Naive thymus-derived CD4-positive, alpha-beta T cell (primary cell): ENCODE measurements at places on chromosomes 5 and 9. TPM values are rescaled to one million over a fixed set of nuclear protein-coding genes. Genes with fewer than 3 reads are reported as not detected.

- no peak overlapping the region for H3K27ac ChIP-seq
- H3K4me1 ChIP-seq = no peaks in the 10 kb centered on the region
- no peak overlapping the region for H3K4me3 ChIP-seq
- H3K36me3 ChIP-seq = no peaks in the 10 kb centered on the region
- no peak for DNase-seq
Observed at GRCh38 chr5:154107756-154108155, 69.0 kb downstream of the MFAP3 start.

GRCh38 chr5:73125289-73125688 lies 4.9 kb downstream of the TMEM171 start:
- H3K4me3 ChIP-seq = no peak overlapping the region
- peaks cover 7% of the 10 kb centered on the region for H3K4me1 ChIP-seq

DNA sequence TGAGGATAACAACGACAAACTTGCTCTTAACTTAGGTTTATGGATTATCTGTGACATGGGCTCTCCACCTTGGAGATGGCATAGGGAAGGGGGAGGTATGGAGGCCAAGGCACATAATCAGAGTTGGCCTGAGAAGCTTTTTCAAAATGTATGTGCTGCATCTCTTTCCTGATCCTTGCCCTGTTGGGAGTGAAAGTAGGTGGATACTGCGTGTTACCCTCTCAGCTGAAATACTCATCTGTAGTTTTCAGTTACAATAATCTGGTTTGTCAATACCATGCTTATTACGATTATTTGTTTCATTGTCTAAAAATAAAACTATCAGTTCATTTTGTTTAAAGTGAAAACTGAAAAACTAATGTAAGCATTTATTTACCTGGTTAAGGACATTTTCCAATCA lies 86.7 kb downstream of the SLC44A1 start:
- no peak for DNase-seq
- no peaks in the 10 kb centered on the region for H3K36me3 ChIP-seq
- no peak overlapping the region for H3K4me3 ChIP-seq
- no peaks in the 10 kb centered on the region for H3K4me1 ChIP-seq
- H3K27ac ChIP-seq = no peak overlapping the region

DNA sequence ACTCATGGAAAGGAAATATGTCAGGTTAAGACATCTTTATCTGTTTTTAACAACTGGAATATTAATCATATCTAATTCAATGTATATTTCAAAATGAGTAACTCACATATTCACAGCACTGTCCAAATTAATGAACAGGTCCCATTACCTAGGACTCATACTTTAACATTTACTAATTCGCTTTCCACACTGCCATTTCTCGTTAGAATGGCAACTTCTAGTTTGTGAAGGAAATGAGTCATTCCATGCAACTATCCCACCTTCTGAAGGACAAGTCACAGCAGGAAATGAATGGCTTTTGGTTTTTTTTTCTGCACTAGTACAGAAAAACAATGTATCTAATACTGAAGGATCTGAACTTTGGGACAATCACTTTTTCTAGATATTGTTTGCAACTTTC lies 24.6 kb upstream of the IFNK start:
- H3K4me3 ChIP-seq = no peak overlapping the region
- no peaks in the 10 kb centered on the region for H3K4me1 ChIP-seq
- no peak overlapping the region for H3K27ac ChIP-seq
- H3K27me3 ChIP-seq = no peaks in the 10 kb centered on the region
- no peaks in the 10 kb centered on the region for H3K36me3 ChIP-seq

SH3TC2 gene
- total RNA-seq = not detected

DNA sequence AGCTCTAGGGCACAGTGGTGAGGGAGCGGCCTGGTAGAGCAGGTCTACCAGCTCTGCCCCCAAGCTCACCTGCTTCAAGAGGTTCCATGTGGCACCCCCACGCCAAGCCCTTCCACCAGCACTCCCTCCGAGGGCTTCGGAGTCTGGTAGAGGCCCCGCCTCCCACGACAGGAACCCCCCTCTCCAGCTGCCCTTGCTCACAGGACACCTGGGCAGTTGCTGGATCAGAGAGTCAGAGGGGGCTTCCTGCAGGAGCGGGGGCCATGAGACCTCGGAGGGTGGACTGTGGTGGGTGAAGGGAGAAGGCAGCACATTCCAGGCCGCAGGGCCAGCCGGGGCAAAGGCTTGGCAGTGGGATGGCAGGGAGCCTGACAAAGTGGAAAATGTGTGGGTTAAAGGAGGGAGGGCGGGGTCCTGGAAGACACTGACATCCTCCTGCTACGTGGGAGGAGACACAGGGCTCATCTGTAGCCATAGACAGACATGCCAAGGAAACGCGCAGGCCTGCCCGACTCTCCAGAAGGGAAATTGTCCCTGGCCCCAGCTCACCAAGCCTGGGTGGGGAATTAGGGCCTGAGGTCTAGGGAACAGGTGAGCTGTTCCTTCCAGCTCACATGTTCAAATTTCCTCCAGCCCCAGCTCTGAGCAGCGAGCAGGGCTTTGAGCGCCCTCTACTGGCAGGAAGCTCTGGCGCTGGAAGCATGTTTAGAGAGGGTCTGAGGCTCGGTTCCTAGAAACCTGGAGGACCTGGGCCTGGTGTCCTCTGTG lies 74.2 kb downstream of the NTNG2 start:
- H3K27me3 ChIP-seq = no peaks in the 10 kb centered on the region
- peak; percentile 82 for DNase-seq
- no peak overlapping the region for H3K27ac ChIP-seq
- H3K4me3 ChIP-seq = no peak overlapping the region

- no peak overlapping the region for H3K27ac ChIP-seq
- H3K4me3 ChIP-seq = no peak overlapping the region
- DNase-seq = no peak
- H3K4me1 ChIP-seq = peaks cover 18% of the 10 kb centered on the region
- no peaks in the 10 kb centered on the region for H3K36me3 ChIP-seq
Observed at GRCh38 chr9:123326662-123327093, 29.3 kb upstream of the CRB2 start.

- no peaks in the 10 kb centered on the region for H3K36me3 ChIP-seq
- no peaks in the 10 kb centered on the region for H3K27me3 ChIP-seq
- no peak for DNase-seq
- no peak overlapping the region for H3K27ac ChIP-seq
- no peak overlapping the region for H3K4me3 ChIP-seq
- H3K4me1 ChIP-seq = no peaks in the 10 kb centered on the region
Observed at GRCh38 chr9:36991516-36992134, 42.4 kb downstream of the PAX5 start.

DNA sequence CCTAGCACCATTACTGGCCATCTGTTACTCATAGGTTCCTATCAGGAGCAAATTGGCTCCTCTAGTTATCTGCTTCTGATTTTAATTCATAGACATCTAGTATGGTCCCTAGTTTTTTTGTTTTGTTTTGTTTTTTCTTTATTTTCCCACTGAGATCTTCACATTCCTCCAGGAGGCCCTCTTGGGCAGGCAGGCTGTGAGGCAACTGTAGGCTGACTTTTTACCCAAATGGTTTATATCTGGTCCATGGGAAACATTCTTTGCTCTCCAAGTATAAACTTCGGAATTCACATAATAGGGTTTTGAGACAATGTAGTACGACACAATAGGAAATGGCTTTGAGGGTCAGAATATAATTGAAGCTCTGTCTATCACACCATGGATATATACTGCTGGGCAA lies 250.9 kb upstream of the DAB2 start:
- H3K36me3 ChIP-seq = no peaks in the 10 kb centered on the region
- H3K4me1 ChIP-seq = no peaks in the 10 kb centered on the region
- H3K27ac ChIP-seq = no peak overlapping the region
- no peak for DNase-seq
- no peaks in the 10 kb centered on the region for H3K27me3 ChIP-seq

DNA sequence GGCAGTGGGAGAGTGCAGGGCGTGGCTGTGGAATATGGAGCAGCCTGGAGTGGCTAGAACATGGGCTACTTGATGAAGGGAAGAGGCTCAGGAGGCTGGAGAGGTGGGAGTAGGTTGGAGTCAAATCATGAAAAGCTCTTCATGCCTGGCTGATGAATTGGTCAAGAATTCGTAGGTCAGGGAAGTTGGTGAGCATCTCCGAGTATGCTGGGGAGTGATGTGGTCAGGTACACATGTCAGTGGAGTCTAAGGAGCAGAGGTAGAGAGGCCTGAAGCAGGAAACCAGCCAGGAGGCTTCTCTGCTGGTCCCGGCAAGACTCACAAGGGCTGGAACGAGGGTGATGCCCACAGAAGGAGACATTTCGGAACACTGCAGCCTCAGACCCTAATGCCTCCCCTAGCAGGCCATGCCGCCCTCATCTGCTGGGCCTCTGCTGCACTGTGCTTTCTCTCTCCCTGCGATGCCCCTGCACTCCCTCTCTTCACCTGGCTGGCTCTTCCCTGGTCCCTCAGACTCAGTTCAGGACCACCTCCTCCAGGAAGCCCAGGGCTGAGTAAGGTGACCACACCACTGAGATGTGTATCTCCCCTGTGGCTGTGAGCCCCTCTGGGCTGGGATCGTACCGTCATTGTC lies 33.6 kb downstream of the TMOD1 start:
- DNase-seq = no peak
- H3K27me3 ChIP-seq = no peaks in the 10 kb centered on the region
- no peaks in the 10 kb centered on the region for H3K36me3 ChIP-seq

PRSS3 gene
- not detected for total RNA-seq

DNA sequence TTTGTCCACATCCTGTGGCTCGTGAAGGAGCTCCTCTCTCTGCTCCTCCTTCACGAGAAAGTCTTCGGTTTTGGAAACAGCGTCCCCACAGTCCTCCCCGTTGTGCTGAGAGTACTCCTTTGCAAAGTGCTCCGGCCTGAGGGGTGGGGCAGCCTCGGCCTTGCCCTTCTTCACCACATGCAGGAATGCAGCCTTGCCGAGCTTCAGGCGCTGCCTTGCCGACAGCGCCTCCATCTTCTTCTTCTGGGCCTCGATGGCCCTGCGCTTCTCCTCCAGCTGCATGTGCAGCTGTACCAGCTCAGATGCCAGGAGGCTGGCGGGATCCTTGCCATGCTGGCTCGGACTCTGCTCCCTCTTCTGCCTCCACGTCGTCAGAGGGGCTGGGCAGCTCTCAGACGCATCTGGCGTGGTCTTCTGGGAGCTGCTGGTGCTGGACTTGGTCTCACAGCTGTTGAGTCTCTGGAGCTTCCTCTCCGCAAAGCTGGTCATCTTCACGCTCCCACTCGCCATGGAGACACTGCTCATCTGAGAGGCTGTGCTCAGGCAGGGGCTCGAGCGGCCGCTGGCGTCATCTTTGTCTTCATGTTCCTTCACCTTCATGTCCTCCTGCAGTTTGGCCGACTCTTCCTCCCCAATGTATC lies 85.5 kb downstream of the CAMSAP1 start:
- DNase-seq = no peak
- no peaks in the 10 kb centered on the region for H3K4me1 ChIP-seq
- H3K27me3 ChIP-seq = no peaks in the 10 kb centered on the region

- H3K27ac ChIP-seq = no peak overlapping the region
- no peaks in the 10 kb centered on the region for H3K4me1 ChIP-seq
- no peaks in the 10 kb centered on the region for H3K36me3 ChIP-seq
- H3K4me3 ChIP-seq = no peak overlapping the region
- no peaks in the 10 kb centered on the region for H3K27me3 ChIP-seq
Observed at GRCh38 chr5:68169903-68170302, 45.7 kb upstream of the PIK3R1 start.

GRCh38 chr5:179361037-179361603 lies 15.9 kb upstream of the ADAMTS2 start:
- H3K27ac ChIP-seq = no peak overlapping the region
- H3K27me3 ChIP-seq = no peaks in the 10 kb centered on the region
- H3K4me3 ChIP-seq = no peak overlapping the region
- no peaks in the 10 kb centered on the region for H3K4me1 ChIP-seq
- H3K36me3 ChIP-seq = no peaks in the 10 kb centered on the region

DNA sequence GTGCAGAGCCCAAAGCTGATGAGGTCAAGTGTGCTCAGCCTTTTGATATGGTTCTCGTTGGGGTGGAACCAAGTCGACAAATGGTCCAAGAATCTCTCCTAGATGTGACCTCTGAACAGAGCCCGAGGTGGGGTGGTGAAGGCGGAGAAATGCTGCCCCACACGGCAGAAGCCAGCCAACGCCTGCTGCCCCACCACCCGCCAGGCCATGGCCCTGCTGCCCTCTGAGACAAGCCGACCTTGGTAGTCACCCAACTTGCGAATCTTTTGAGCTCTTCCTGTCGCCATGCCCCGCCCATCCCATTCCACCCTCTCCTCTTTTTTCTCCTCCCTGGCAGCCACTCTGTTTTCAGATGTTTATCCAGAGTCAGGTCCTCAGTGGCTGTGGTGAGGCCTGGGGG lies 91.5 kb upstream of the EGFLAM start:
- H3K4me3 ChIP-seq = no peak overlapping the region
- no peak for DNase-seq
- no peaks in the 10 kb centered on the region for H3K27me3 ChIP-seq
- H3K4me1 ChIP-seq = no peaks in the 10 kb centered on the region
- H3K36me3 ChIP-seq = no peaks in the 10 kb centered on the region
- no peak overlapping the region for H3K27ac ChIP-seq

DNA sequence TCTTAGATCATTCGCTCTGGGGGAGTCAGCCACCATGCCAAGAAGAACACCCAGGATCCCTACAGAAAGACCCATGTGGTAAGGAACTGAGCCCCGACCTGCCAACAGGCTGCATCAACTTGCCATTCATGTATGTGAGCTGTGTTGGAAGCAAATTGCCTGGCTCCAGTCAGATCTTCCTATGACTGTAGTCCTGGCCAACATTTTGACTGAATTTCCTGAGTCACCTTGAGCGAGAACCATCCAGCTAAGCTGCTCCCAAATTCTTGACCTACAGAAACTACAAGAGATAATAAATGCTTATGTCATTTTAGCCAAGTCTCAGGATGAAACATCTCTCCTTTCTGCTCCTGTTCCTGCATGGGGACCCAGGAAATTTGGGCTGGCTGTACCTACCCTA lies 40.0 kb upstream of the SLC44A1 start:
- H3K27me3 ChIP-seq = no peaks in the 10 kb centered on the region
- no peaks in the 10 kb centered on the region for H3K4me1 ChIP-seq
- H3K27ac ChIP-seq = no peak overlapping the region
- no peak overlapping the region for H3K4me3 ChIP-seq
- no peak for DNase-seq

DNA sequence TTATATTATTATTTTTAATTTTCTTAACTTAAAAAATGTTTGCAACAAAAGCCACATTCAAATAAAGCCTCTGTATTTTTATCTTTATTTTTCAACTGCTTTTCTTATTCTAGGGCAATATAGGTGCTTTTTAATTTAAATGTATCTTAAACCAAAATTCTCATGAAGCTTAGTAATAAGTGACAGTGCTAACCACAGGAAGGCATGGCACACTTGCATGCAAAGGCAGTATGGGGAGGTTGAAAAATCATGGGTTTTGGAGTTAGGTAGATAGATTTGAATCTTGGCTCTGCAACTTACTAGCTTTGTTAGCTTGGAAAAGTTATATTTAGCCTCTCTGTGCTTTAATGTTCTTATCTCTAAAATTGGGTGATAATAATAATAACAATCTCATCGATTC lies 458.0 kb downstream of the DMAC1 start:
- no peaks in the 10 kb centered on the region for H3K4me1 ChIP-seq
- H3K36me3 ChIP-seq = no peaks in the 10 kb centered on the region
- DNase-seq = no peak

DNA sequence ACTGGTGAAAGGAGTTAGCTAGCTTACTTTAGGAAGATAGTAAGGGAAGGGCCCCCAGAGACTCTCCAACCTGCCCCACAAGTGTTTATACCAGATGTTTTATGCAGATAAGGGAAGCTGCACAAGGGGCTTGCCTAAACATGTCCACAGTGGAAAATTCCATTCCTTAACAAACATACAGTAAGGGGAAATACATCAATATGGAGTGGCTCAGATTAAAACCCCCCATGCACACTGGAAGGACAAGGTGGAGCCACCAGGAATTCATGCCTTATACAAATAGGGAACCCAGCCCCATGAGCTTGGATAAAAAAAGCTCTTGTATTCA lies 106.3 kb upstream of the GPBP1 start:
- no peaks in the 10 kb centered on the region for H3K4me1 ChIP-seq
- no peak overlapping the region for H3K4me3 ChIP-seq
- H3K27ac ChIP-seq = no peak overlapping the region
- peaks cover 2% of the 10 kb centered on the region for H3K27me3 ChIP-seq
- DNase-seq = no peak
